ENCODE measurements at places on chromosomes 4 and X. TPM values are rescaled to one million over a fixed set of nuclear protein-coding genes. Genes with fewer than 3 reads are reported as not detected.

Gene FAT1
- total RNA-seq: 274 TPM

Gene CENPVL2
- not detected for total RNA-seq

Gene SPIN2A
- total RNA-seq: 0.53 TPM

Gene SPANXA1
- not detected for total RNA-seq

Gene ATOH1
- total RNA-seq: not detected

Gene HGFAC
- not detected for total RNA-seq

Gene HMX1
- total RNA-seq: not detected

Gene HOPX
- 0.68 TPM for total RNA-seq

Gene F8A3
- total RNA-seq: 0.99 TPM

Gene PARM1
- total RNA-seq: 3.2 TPM

Gene PCDH19
- total RNA-seq: 0.26 TPM

Gene CPZ
- total RNA-seq: 1.7 TPM

Gene SYP
- total RNA-seq: 0.66 TPM

Gene COPS4
- 104 TPM for total RNA-seq

Gene ODAPH
- total RNA-seq: not detected

Gene RWDD4
- 21.9 TPM for total RNA-seq

Gene AFP
- 0.19 TPM for total RNA-seq
